Thymus (tissue), 14 donors: ENCODE measurements at places on chromosomes 3 and 15. TPM values are rescaled to one million over a fixed set of nuclear protein-coding genes. Genes with fewer than 3 reads are reported as not detected.

HCLS1 gene
- 128 TPM for total RNA-seq

LRRC57 gene
- 9.6 TPM for total RNA-seq

- H3K4me3 ChIP-seq = no peak overlapping the region
- no peak overlapping the region for H3K27ac ChIP-seq
- no peak for DNase-seq
- H3K36me3 ChIP-seq = no peaks in the 10 kb centered on the region
Measured at GRCh38 chr3:58047826-58048225, 39.6 kb downstream of the FLNB start.

GRCh38 chr15:74626752-74627692 lies 11.4 kb downstream of the CLK3 start:
- DNase-seq = no peak
- H3K4me1 ChIP-seq = no peaks in the 10 kb centered on the region
- no peak overlapping the region for H3K4me3 ChIP-seq
- H3K27ac ChIP-seq = no peak overlapping the region
- H3K27me3 ChIP-seq = no peaks in the 10 kb centered on the region
- H3K36me3 ChIP-seq = peaks cover 95% of the 10 kb centered on the region

- H3K27ac ChIP-seq = peak overlapping the region; percentile 96
- peak overlapping the region; percentile 94 for H3K4me3 ChIP-seq
- peaks cover 32% of the 10 kb centered on the region for H3K4me1 ChIP-seq
- no peaks in the 10 kb centered on the region for H3K36me3 ChIP-seq
- H3K27me3 ChIP-seq = no peaks in the 10 kb centered on the region
Measured at GRCh38 chr15:75454471-75455378, 3.2 kb upstream of the SIN3A start.

DNA sequence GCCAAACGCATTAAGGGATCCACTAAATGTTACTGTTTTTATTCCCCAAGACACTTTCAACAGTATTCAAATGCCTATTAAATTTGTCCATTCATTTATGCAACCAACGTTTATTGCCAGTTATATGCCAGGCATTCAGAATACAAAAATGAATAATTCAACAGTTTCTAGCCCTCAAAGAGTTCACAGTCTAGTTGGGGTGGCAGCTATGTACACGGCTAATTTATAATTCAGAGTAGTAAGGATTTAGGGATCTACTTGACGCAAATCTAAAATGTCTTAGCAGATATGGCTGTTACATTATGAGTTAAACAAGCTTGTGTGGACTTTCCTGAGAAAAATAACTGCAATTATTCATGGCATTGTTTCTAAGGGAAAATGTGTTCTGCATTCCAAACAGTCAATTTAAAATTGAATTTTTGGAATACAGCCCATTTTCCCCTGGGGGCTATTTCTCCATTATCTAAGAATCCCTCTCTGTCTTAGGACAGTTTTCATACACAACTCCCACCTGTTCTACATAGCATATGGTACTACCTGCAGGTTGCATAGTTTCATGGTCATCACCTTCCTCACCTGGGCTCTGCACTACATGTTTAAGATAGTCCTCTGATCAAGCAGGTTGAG lies 11.5 kb upstream of the MSL2 start:
- H3K4me3 ChIP-seq = no peak overlapping the region
- H3K4me1 ChIP-seq = no peaks in the 10 kb centered on the region
- no peak overlapping the region for H3K27ac ChIP-seq
- DNase-seq = no peak
- H3K36me3 ChIP-seq = no peaks in the 10 kb centered on the region
- no peaks in the 10 kb centered on the region for H3K27me3 ChIP-seq

DNA sequence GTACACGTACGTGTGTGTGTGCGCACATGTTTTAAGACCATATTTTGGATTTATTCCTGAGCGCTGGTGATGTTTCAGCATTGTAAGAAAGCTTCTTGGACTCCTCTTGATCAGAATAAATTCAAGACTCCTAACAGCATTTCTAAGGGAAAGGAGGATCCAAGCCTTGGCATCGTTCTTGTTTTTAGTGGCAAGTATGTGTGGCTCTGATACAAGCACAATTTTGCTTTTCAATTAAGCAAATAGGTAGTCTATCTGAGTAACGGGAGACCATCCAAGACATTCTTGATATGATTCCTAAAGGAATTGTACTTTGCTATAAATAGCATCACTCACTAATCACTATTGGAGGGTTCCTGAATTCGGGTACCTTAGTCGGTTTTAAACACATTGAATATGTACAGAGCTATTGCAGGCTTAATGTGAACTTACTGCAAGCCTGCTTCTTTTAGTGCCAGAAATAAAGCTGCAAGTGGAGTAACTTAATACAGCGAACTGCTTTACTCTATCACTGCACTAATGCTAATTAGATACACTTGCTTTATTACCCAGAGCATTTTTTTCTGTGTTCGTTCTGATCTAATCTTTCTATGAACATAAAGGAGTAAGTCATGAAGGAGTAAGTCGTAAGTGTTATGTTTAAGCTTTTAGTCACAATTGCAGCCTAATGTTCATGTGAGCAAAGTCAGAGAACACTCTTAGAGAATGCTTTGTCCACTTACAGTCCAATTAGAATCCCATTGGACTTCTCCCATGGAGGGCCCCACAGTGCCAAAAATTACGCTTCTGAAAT lies 186.3 kb downstream of the MCTP2 start:
- H3K27ac ChIP-seq = no peak overlapping the region
- no peak overlapping the region for H3K4me3 ChIP-seq
- no peaks in the 10 kb centered on the region for H3K27me3 ChIP-seq
- no peaks in the 10 kb centered on the region for H3K4me1 ChIP-seq
- no peak for DNase-seq

DNA sequence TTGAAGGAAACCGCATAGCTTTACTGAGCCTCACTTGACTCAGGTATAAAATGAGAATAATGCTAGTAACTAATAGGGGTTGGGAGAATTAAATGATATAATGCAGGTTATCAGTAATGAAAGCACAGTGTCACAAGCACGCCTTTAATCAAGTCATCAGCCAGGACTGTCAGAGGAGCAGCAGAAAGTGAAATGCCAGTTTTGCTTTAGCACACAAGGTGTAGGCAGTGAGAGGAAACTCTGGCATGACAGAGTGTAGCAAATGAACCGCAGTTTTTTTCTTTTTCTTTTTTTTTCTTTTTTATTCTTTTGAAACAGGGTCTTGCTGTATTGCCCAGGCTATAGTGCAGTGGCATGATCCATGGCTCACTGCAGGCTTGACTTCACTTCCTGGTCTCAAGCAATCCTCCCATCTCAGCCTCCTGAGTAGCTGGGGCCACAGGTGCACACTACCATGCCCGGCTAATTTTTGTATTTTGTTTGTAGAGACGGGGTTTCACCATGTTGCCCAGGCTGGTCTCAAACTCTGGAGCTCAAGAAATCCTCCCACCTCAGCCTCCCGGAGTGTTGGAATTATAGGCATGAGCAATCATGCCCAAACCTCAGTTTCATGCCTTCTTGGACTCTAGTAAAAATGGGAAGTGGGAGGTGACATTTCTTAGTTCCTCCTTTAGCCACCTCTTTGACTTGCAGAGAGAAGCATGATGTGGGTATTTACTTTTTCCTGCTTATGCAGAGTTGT lies 9.7 kb upstream of the SCAANT1 start:
- H3K36me3 ChIP-seq = peaks cover 56% of the 10 kb centered on the region
- no peak overlapping the region for H3K4me3 ChIP-seq
- H3K27me3 ChIP-seq = no peaks in the 10 kb centered on the region
- no peak overlapping the region for H3K27ac ChIP-seq
